ENCODE measurements at places on chromosomes 12 and 14. TPM values are rescaled to one million over a fixed set of nuclear protein-coding genes. Genes with fewer than 3 reads are reported as not detected.

DNA sequence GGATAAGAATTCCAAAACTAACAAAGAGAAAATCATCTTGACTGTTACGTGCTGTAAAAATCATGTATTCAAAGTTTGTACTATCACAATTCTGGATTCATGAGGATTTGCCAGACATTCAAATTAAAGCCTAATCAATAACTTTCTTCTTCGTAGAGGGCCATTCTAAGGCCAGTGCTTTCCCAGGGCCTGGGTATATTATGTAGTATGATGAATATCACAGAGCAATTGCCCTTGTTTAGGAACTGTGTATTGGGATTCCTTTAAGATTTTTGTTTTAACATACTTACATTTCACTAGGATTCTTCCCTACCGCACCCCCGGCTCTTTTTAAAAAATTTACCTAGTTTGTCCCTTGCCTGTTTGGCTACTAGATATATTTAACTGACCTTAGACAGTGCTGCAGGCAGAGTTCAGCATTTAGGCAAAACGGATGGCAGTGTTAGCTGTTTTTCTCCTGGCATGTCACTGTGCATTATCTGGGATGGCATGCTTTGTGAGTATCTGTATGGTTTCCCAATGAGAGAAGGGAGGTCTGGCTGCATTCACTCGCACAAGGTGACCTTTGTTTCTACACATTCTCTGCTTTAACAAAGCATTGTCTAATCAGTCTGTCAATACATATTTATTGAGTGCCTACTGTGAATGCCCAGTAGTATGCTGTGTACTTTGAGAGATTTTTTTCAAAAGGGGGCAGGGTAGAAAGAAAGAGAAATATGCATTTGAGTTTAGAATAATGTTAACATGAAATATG is 63.3 kb downstream of the ERC1 start:
- no peak for DNase-seq

- no peak for DNase-seq
These were observed 29.5 kb downstream of the MSRB3 start for GRCh38 chr12:65308006-65308405.

- no peak for DNase-seq
These were observed 7.4 kb upstream of the TEX52 start for GRCh38 chr12:2864198-2864597.

Gene C12orf42
- total RNA-seq, result not detected

DNA sequence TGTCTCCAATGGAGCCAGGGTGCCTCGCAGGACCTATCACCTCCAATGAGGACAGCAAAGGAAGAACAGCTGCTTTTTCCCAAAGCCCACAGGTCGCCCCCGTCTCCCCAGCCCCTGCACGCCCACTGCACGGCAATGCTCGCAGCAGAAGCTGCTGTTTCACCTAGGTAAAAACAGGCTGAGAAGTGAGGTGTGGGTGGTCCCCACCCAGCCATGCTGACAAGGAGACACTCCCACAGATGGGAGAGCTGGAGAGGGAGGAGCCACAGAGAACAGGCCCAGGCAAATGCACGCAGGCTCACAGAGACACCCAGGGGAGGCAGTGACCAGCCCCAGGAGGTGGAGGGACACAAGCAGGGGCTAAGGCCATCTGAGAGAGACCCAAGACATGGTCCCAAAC is 10.4 kb downstream of the CFAP73 start:
- DNase-seq, result no peak

Gene KDM5A
- 48.7 TPM for total RNA-seq

GRCh38 chr14:94543449-94544124 is 17.7 kb upstream of the SERPINA4 start:
- DNase-seq, result no peak

Gene CLEC2B
- total RNA-seq, result 4.8 TPM

DNA sequence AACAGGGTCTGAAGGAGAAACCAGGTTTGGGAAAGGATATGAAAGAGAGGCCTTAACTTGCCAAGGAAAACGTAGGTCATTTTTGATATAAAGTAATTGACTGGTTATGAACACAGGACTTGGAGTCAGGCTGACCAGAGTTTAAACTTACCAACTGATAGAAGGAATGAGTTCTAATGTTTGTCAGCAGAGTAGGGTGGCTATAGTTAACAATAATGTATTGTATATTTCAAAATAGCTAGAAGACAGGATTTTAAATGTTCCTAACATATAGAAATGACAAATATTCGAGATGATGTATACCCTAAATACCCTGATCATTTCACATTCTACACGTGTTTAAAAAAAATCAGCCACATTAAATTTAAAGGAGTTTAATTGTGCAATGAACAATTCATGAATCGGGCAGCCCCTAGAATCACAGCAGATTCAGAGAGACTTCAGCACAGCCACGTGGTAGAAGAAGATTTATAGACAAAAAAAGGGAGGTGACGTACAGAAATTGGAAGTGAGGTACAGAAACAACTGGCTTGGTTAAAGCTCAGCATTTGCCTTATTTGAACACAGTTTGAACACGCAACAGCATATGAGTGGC is 52.5 kb upstream of the PLEKHG7 start:
- no peak for DNase-seq

DNA sequence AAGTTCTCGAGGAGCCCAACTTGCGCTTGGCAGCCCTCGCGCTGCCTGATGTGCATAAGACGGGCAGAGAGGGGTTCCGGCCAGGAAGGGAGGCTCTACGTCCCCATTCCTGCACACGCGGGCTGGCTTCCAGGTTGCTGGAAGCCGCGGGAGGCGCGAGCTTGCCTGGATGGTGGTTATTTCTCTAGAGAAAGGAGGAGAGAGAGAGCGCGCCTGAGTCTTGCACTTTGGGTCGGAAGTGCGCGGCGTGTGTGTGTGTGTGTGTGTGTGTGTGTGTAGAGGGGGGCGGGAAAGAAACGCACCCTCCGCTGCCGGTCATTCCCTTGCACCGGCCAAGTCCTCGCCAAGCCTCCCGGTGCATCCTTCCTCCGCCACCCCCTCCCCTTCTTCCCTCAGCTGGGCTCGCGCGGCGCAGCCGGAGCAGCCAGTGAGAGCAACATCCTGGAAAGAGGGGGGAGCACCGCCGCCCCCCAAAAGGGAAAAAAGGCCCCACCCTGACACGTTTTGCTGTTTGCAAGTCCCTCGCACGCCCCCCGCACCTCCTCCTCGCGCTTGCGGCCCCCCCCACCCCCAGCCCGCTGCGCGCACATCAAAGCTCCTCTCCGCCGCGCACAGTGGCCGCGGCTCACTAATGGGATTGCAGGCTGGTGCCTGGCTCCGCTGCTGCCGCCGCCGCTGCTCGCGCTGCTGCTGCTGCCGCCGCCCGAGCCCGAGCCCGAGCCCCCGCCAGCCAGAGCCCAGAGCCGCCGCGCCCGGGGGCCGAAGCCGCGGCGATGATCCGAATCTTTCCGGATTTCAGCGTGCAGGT is 4.4 kb upstream of the NPAS3 start:
- DNase-seq, result no peak

DNA sequence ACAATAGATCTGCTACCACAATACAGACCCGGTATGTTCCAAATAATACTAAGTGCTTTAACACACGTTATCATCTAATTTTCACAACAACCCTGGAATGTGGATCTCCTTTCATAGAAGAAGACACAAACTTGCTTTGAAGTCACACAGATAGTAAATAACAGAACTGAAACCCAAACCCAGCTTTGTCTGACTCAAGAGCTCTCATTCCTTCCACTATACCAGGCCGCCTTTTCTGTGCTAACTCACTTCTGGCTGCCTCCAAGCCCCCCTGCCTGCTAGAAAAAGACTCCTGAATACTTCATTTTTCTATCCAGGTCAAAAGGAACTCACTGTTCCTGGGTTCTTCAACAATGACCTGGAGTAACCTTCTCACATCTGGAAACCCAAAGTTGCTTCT is 37.8 kb downstream of the PRPF40B start:
- no peak for DNase-seq

DNA sequence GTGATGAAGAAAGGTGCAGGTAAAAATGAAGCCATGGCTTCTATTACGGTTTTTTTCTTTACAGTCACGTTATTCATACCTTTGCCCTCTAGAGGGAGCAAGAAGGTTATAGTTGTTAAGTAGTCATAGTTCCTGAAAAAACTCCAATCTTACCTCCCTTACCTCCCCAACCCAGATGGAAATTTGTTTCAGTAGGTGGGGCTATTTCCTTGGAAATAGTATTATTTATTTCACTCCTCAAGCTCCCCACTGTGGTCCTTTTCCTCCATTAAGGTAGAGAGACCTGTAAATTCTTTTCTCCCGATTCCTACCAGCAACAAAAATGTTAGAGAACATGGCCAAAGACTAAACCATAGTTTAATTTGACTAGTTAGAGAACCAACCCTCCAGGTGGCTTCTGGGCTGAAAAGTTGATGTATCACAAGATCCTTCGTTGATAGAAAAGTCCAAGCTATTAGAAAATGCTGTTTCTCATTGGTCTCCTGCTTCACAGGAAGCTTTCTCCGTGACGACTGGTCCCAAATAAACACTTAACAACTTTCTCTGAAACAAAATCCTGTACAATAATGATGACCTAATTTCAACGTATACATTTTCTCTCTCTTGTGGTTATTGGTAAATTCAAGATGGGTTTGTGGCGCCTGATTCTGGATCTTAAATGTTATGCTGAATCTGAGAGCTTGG is 43.5 kb downstream of the TMX1 start:
- DNase-seq, result no peak

DNA sequence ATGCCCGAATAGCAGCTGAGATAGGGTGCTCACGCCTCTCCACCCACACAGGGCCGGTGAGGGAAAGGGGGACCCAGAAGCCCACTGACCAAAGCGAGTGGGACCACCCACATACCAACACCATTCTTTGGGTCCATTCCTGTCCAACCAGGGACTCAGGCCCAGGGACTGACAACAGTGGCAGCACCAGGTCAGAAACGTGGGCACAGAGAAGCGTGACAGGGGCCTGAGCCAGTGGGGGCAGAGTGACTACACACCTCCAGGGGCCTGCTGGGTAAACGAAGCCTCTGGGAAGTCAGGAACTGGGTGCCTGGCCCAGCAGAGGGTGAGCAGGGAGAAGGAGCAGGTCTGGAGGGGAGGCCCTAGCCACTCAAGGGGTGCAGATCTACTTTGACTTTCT is 13.7 kb downstream of the SPRYD3 start:
- no peak for DNase-seq

GRCh38 chr12:71610031-71610795 is 53.4 kb downstream of the ZFC3H1 start:
- no peak for DNase-seq

DNA sequence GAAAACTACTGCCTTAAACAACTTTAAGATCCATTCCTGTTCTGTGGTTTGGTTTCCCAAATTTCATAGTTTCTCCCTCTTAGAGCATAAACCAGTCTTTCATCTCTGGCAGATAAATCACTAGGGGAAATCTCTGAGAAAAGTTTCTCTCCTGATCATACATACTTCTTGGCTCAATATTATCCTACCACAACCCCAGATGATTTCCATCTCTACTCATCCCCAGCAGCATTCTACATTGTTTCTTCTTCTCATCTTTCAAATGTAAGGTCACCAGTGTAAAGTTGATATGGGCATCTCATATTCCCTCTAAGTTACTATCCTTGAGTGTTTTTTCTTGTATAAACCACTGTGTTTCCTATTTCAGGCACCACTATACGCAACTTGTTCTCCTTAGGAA is 45.9 kb upstream of the PLEKHG7 start:
- no peak for DNase-seq

GRCh38 chr14:90615517-90616060 is 200.6 kb downstream of the TTC7B start:
- DNase-seq, result no peak

Gene TSPAN19
- total RNA-seq, result not detected

Gene HSP90B1
- 440 TPM for total RNA-seq

Gene KHNYN
- total RNA-seq, result 70.8 TPM

Gene CINP
- 27.9 TPM for total RNA-seq

Gene DLK1
- not detected for total RNA-seq

GRCh38 chr14:67733616-67734015 is 31.9 kb downstream of the RDH12 start:
- no peak for DNase-seq

DNA sequence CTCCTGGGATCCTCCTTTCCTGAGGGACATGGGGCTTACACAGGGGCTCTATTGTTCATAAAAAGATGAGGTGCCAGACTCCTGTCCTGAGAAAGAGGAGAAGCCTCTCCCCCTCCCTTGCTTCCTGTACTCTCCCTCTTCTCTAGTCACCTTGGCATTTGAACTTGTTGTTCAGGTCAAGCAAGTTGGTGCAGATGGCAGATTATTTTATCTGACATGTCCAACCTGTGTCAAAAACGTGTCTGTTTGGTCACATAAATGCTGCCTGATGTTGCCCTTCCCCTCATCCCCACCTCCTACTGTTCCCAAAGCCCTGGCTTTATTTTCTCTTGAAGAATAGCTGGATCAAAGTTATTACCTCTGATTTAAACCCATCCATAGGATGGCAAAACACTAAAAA is 154.8 kb downstream of the TMX1 start:
- no peak for DNase-seq

Gene KLRC4
- 0.46 TPM for total RNA-seq

GRCh38 chr14:21923820-21924219 is 250.2 kb upstream of the OR4E1 start:
- DNase-seq, result no peak

Gene KLRC1
- total RNA-seq, result 1.0 TPM

DNA sequence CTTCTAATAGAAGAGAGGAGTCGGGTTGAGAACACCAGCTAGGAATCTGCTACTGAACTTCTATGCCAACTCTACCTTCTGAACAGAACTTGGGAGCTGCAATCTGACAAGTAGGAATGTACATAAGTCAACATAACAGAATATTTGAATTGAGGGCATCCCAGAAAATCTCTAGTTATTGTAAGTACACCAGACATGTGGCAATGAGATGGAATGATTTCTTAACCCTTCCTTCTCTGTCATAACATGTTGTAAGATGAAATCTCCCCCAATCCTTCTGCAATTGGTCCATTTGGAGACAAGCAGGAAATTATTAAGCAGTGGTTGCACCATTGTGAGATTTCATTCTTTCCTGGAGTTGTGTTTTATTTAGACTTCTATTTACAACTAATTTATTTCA is 68.7 kb upstream of the TMPO start:
- no peak for DNase-seq

DNA sequence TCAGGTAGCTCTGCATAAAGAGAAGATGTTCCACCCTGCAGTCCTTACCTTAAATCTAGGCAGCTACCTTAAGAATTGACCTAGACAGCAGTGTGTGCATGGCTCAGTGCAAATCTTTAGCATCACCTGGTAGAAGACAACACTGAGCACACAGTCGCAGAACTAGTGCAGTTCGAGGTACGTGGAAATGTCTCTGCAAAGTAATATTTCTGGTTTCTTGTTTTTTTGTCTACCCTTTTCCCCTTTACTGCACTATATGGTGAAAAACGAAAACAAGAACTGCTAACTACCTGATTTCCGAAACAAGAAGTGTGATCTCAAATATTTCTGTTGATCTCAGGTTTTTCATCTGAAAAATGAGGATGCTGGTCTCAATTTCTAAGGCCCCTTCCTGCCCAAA is 82.5 kb downstream of the ETV6 start:
- DNase-seq, result no peak

DNA sequence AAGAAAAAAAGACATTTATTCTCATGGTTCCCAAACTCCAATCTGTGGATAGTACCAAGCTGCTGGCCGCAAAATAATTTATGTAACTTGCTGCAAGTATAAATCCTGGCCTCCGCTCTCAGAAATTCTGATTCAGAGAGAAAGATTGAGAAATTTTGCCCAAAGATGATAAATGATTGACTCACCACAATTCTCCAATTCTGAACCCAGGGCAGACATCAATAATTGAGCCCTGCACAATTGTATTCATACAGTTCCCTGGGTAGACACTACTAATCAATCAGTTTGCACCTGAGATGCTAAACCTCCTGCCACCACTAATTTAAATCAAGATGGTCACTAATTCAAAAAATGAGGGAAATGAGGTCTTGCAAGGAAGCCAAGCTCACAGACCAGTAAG is 38.2 kb downstream of the TRPV4 start:
- no peak for DNase-seq

- DNase-seq, result no peak
These were observed 7.1 kb downstream of the LTBR start for GRCh38 chr12:6391013-6391412.

All from left colon (tissue), 2 donors.